Activated T-cell treated with anti-CD3 and anti-CD28 coated beads, Interleukin-2, amount 50 U/mL, for 72 hours (primary cell): ENCODE measurements at places on chromosomes 6 and 20. TPM values are rescaled to one million over a fixed set of nuclear protein-coding genes. Genes with fewer than 3 reads are reported as not detected.

DNA sequence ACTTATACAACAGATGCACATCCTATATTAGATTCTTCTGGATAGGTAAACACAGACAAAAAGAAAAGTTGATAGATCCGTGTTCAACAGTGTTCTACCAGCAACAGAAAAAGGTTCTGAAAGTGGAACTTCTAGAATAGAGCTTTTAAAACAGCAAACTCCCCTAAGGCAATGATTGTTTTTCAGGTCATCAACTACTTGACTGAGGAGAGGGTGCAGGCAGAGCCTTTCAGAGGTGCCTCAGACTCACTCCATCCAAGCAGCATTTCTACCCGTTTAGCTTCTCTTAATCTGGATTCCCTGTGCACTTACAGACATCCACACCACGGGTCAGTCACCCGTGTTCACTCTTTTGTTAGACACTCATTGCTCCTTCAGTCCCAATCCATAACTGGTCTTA is 28.9 kb downstream of the FYN start:
- peaks cover 7% of the 10 kb centered on the region for H3K4me1 ChIP-seq
- no peaks in the 10 kb centered on the region for H3K27me3 ChIP-seq
- no peak for DNase-seq
- H3K36me3 ChIP-seq = no peaks in the 10 kb centered on the region
- H3K27ac ChIP-seq = peak overlapping the region; percentile 85
- H3K4me3 ChIP-seq = no peak overlapping the region

DNA sequence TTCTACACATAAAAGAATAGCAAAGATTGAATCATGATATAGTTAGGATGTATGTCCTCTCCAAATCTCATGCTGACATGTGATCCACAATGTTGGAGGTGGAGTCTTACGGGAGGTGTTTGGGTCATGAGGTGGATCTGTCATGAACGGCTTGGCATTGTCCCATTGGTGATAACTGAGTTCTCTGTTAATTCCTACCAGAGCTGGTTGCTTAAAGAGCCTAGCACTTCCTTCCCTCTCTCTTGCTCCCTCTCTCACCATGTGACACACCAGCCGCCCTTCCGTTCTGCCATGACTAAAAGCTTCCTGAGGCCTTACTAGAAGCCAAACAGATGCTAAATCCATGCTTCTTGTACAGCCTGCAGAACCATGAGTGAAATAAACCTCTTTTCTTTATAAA is 8.3 kb downstream of the TNFRSF21 start:
- no peak overlapping the region for H3K4me3 ChIP-seq
- H3K4me1 ChIP-seq = peaks cover 16% of the 10 kb centered on the region
- no peak overlapping the region for H3K27ac ChIP-seq
- peaks cover 39% of the 10 kb centered on the region for H3K27me3 ChIP-seq
- no peaks in the 10 kb centered on the region for H3K36me3 ChIP-seq

- peaks cover 6% of the 10 kb centered on the region for H3K27me3 ChIP-seq
- no peaks in the 10 kb centered on the region for H3K36me3 ChIP-seq
- no peak for DNase-seq
- H3K4me3 ChIP-seq = no peak overlapping the region
- no peak overlapping the region for H3K27ac ChIP-seq
Observed at GRCh38 chr6:32522302-32523047, 7.6 kb downstream of the HLA-DRB5 start.

DNA sequence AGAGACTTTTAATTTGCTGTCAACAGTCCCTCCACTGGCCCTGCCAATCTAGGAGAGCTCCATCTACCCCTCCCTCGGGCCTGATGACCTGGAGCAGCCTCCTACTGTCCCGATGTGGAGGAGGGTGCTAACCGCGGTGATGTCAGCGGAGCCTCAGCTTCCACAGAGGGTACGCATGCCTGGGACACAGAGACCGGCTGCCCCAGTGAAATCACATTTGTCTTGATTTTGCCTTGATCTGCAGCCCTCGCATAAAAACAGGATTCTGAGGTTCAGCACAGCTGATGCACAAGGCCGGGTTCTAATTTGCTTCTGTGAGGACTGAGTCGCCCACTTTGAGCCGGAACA is 77.6 kb downstream of the STK35 start:
- DNase-seq = no peak
- no peak overlapping the region for H3K4me3 ChIP-seq
- no peaks in the 10 kb centered on the region for H3K4me1 ChIP-seq
- H3K36me3 ChIP-seq = no peaks in the 10 kb centered on the region
- no peaks in the 10 kb centered on the region for H3K27me3 ChIP-seq

DNA sequence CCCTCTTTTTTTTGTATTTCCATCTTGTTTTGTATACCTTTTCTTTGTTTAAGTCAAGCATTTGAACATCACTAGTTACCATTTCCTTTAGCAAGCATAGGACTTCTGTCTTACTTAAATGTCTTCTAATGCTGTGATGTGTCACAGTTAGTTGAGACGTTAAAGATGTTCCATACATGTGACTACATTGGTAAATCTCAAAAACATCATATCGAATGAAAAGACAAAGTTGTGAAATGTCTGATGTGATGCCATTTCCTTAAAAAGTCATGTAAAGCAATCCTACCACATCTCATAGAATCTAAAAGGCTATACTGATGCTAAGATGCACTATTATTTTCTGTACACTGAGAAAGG is 26.8 kb downstream of the SLC16A10 start:
- no peaks in the 10 kb centered on the region for H3K27me3 ChIP-seq
- no peaks in the 10 kb centered on the region for H3K36me3 ChIP-seq
- H3K27ac ChIP-seq = peak overlapping the region; percentile 97
- H3K4me1 ChIP-seq = peaks cover 33% of the 10 kb centered on the region
- H3K4me3 ChIP-seq = peak overlapping the region; percentile 62

- H3K27ac ChIP-seq = no peak overlapping the region
- H3K36me3 ChIP-seq = peaks cover 2% of the 10 kb centered on the region
- no peaks in the 10 kb centered on the region for H3K4me1 ChIP-seq
- no peaks in the 10 kb centered on the region for H3K27me3 ChIP-seq
- DNase-seq = no peak
- H3K4me3 ChIP-seq = no peak overlapping the region
Observed at GRCh38 chr6:129615496-129615895, 94.5 kb downstream of the ARHGAP18 start.

- H3K4me1 ChIP-seq = peaks cover 12% of the 10 kb centered on the region
- peaks cover 8% of the 10 kb centered on the region for H3K27me3 ChIP-seq
- no peaks in the 10 kb centered on the region for H3K36me3 ChIP-seq
- H3K4me3 ChIP-seq = no peak overlapping the region
- H3K27ac ChIP-seq = no peak overlapping the region
- no peak for DNase-seq
Observed at GRCh38 chr6:119535332-119535731, 185.8 kb upstream of the MAN1A1 start.

- H3K27me3 ChIP-seq = peaks cover 27% of the 10 kb centered on the region
- H3K4me1 ChIP-seq = no peaks in the 10 kb centered on the region
- no peaks in the 10 kb centered on the region for H3K36me3 ChIP-seq
- no peak overlapping the region for H3K27ac ChIP-seq
- H3K4me3 ChIP-seq = no peak overlapping the region
- DNase-seq = peak; percentile 39
Observed at GRCh38 chr20:19692685-19693119, 65.4 kb upstream of the RIN2 start.

GRCh38 chr6:144106206-144106605 is 10.8 kb upstream of the SF3B5 start:
- H3K36me3 ChIP-seq = no peaks in the 10 kb centered on the region
- H3K27ac ChIP-seq = peak overlapping the region; percentile 10
- H3K4me3 ChIP-seq = no peak overlapping the region
- no peaks in the 10 kb centered on the region for H3K27me3 ChIP-seq
- DNase-seq = no peak

GRCh38 chr20:23212464-23212995 is 126.4 kb upstream of the CD93 start:
- peaks cover 8% of the 10 kb centered on the region for H3K27me3 ChIP-seq
- no peak for DNase-seq
- H3K36me3 ChIP-seq = no peaks in the 10 kb centered on the region
- no peak overlapping the region for H3K27ac ChIP-seq

DNA sequence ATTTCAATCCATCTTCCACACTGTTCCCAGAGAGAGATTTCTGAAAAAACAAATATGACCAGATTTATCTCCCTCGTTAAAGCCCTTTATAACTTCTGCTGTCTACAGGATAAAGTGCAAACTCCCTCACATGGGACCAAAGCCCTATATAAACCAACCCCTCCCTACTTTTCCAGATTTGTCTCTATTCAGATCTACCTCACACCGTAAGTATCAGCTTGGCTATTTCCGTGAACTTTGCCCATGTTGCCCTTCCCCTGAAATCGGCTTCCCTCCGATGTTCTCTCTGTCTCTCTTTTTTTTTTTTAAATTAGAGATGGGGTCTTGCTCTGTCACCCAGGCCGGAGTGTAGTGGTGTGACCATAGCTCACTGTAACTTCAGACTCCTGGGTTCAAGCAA is 12.1 kb upstream of the FAM8A1 start:
- peaks cover 15% of the 10 kb centered on the region for H3K4me1 ChIP-seq
- H3K27me3 ChIP-seq = no peaks in the 10 kb centered on the region

- H3K27me3 ChIP-seq = no peaks in the 10 kb centered on the region
- no peak overlapping the region for H3K4me3 ChIP-seq
- no peak for DNase-seq
- H3K4me1 ChIP-seq = no peaks in the 10 kb centered on the region
- no peaks in the 10 kb centered on the region for H3K36me3 ChIP-seq
Observed at GRCh38 chr6:136343700-136344099, 54.1 kb upstream of the BCLAF1 start.

DNA sequence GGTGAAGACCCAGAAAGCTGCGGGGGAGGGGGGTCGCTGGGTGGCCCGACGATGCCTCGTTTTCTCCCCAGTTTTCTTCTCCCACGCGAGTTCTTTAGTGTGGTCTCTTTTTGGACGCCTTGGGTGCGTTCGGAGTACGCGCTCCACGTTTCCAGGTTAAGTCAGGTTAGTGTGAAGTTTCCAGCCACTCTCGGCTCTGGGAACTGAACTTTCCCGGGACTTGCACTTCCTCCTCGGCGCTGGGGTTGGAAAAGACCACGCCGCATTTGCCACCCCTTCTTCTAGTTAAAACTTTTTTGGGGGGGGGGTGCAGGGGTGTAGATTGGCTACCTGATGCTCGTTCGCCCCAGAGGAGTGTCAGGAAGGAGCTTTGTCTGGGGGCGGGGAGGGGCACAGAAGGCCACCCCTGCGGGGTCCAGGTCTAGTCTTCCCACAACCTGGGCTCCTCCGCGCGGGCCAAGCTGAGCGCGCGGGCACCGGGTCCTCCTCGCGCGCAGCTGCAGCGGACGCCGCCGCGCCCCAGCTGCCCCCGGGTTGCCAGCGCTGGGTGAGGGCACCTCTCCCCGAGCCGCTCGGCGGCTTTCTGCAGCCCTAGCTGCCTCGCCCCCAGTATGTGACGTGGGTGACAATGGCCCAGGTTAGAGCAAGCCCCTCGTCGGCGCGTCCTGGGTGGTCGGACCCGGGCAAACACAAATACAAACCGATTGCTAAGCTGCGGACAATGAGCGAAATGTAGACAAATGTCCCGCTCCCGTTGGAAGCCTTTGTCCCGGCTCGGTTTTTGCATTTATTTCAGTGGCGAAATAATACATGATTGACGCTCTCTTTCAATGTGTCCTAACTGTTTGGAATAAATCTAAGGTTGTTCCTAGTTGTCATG is 1.7 kb upstream of the NKX2-2 start:
- H3K36me3 ChIP-seq = peaks cover 2% of the 10 kb centered on the region
- H3K27ac ChIP-seq = peak overlapping the region; percentile 58
- H3K4me3 ChIP-seq = peak overlapping the region; percentile 31
- H3K4me1 ChIP-seq = peaks cover 48% of the 10 kb centered on the region
- H3K27me3 ChIP-seq = peaks cover 69% of the 10 kb centered on the region

DNA sequence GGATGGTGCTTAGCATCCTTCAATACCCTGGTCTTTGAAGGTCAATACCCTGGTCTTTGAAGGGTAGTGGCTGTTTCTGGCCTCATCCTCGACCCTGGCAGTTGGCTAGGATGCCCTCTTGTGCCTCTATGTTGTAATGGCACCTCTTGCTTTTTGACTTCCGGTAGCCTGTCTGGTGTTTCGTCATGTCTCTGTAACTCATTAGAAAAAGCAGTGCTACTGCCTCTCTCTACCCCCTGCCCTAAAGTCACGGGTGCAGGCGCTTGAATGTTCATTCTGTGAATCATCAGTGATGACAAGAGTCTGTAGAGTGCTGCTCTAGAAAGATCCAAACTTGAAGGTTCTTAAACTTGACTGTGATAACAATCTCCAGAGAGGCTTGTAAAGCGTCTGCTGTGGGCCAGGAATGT is 28.3 kb downstream of the RSPO4 start:
- DNase-seq = peak; percentile 55
- peaks cover 3% of the 10 kb centered on the region for H3K27me3 ChIP-seq
- no peak overlapping the region for H3K27ac ChIP-seq

- no peak overlapping the region for H3K4me3 ChIP-seq
- H3K4me1 ChIP-seq = no peaks in the 10 kb centered on the region
- DNase-seq = no peak
- H3K27me3 ChIP-seq = no peaks in the 10 kb centered on the region
- H3K27ac ChIP-seq = no peak overlapping the region
Observed at GRCh38 chr20:47230811-47231256, 125.7 kb downstream of the ZMYND8 start.

- H3K4me1 ChIP-seq = no peaks in the 10 kb centered on the region
- H3K4me3 ChIP-seq = no peak overlapping the region
- H3K27me3 ChIP-seq = no peaks in the 10 kb centered on the region
- DNase-seq = no peak
Observed at GRCh38 chr6:63764318-63764916, 128.8 kb downstream of the PHF3 start.

GRCh38 chr6:161228921-161229591 is 44.8 kb downstream of the AGPAT4 start:
- peaks cover 5% of the 10 kb centered on the region for H3K36me3 ChIP-seq
- no peaks in the 10 kb centered on the region for H3K27me3 ChIP-seq
- peak; percentile 32 for DNase-seq
- H3K27ac ChIP-seq = peak overlapping the region; percentile 74

DNA sequence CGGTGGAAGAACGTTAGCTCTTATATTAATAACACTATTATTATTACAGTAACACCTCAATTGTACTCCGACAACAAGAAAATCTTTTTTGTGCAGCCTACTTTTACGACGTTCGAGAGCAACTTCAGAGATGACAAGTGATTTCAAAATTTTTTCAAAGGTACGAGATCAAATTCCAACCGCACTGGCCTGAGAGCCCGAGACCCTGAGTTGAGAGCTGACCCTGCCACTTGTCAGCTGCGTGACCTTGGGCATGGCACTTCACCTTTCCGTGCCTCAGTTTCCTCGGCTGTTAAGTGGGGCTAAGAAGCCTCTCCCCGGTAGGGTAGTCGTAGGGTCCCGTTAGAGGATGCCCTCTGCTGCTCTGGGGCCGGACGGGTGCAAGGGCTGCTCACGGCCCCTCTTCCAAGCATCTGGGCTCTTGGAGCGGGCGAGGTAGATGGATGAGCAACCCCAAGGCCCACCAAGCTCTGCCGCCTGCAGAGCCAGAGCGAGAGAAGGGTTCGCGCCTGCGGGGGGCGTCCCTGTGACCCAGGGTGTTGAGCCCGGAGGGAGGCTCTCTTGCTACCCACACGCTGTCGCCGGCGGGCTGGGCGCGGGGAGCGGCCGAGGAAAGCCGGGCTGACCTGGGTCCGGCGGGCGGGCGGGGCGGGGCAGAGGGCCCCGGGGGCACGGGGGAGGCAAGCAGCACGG is 510 bp downstream of the NDRG3 start:
- peaks cover 24% of the 10 kb centered on the region for H3K4me1 ChIP-seq
- H3K36me3 ChIP-seq = no peaks in the 10 kb centered on the region
- peak overlapping the region; percentile 94 for H3K4me3 ChIP-seq

CLPSL1 gene
- total RNA-seq = not detected

ADGRF4 gene
- total RNA-seq = not detected

BPI gene
- total RNA-seq = not detected

TDRD6 gene
- not detected for total RNA-seq

ADGB gene
- total RNA-seq = 0.14 TPM

SLC17A1 gene
- total RNA-seq = not detected

ZC2HC1B gene
- not detected for total RNA-seq

NT5E gene
- total RNA-seq = 13.1 TPM

CTSA gene
- 37.0 TPM for total RNA-seq

NTSR1 gene
- total RNA-seq = not detected

CYP39A1 gene
- not detected for total RNA-seq

RSPH9 gene
- total RNA-seq = 0.12 TPM

HDGFL1 gene
- not detected for total RNA-seq

SCRT2 gene
- not detected for total RNA-seq

EPHA7 gene
- not detected for total RNA-seq
